CD4-positive, alpha-beta T cell treated with Interleukin-4 for 1 hour (primary cell): ENCODE measurements at places on chromosomes 5 and 9.

- DNase-seq = peak; percentile 67
Measured at GRCh38 chr9:88537761-88538091, 2.7 kb downstream of the NXNL2 start.

GRCh38 chr9:121670431-121670830 lies 19.0 kb downstream of the DAB2IP start:
- no peak for DNase-seq

DNA sequence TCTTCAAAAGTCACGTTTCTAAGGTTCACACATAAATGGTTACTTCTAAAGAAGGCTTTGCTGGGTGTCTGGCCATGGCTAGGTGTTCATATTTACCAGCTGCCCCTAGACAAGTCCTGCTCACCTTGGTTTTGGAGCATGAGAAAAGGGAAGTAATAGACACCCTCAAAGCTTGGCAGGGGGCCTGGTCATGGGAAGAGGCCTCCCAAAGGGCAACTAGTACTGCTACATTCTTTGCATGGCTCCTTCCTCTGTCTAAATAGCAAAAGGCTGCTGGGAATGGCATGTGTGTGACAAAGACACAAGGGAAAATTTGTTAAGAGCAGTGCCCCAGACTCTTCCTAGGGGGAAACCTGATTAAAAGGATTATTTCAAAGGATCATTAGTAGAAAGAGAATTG lies 93.4 kb downstream of the NRG2 start:
- no peak for DNase-seq

DNA sequence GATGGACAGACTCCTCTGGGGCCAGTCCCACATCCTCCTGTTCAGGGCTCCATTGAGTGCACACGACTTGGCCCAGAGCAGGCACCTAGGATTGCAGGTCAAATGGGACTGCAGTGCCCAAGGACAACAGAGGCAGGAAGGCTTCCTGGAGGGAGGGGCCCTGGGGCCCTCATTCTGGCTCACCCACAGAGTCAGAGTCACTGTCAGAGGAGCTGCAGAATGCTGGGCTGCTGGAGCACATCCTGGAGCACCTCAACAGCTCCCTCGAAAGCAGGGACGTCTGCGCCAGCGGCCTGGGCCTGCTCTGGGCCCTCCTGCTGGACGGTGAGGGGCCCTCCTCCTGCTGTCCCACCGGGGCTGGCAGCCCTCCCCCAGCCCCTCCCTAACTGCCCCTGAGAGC lies 15.1 kb downstream of the REXO4 start:
- no peak for DNase-seq

GRCh38 chr9:132671620-132672412 lies 1.6 kb downstream of the GTF3C4 start:
- DNase-seq = no peak
